Stimulated activated CD8-positive, alpha-beta memory T cell treated with anti-CD3 and anti-CD28 coated beads, Interleukin-4, amount 100 ng/mL, for 4 hours (primary cell): ENCODE measurements at places on chromosomes 1 and 21.

DNA sequence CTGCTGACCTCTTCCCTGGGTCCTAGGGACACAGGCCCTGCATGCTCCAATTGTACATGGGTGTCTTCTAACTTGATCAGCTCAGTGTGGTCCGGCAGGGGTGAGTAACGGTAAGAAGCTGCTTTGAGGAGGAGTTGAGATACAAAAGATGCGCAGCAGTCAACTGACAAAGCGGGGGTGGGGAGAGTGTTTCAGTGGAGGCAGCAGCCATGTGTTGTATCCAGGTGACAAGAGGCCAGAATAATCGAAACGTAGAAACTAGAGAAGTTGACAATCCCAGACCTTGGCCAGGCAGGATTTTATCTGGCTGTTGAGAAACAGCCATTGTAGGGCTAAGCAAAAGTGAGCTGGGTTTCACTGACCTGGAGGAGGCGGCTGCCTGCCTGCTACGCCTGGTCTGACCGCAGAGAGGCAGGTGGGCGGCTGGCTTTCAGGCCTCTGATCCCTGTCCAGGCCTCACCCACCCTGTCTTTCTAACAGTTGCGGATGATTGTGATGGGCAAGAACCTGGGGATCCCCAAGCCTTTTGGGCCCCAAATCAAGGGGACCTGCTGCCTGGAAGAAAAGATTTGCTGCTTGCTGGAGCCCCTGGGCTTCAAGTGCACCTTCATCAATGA lies 28.8 kb downstream of the PADI6 start:
- DNase-seq = no peak

- DNase-seq = no peak
Measured at GRCh38 chr21:45376459-45377324, 28.3 kb upstream of the COL18A1 start.

DNA sequence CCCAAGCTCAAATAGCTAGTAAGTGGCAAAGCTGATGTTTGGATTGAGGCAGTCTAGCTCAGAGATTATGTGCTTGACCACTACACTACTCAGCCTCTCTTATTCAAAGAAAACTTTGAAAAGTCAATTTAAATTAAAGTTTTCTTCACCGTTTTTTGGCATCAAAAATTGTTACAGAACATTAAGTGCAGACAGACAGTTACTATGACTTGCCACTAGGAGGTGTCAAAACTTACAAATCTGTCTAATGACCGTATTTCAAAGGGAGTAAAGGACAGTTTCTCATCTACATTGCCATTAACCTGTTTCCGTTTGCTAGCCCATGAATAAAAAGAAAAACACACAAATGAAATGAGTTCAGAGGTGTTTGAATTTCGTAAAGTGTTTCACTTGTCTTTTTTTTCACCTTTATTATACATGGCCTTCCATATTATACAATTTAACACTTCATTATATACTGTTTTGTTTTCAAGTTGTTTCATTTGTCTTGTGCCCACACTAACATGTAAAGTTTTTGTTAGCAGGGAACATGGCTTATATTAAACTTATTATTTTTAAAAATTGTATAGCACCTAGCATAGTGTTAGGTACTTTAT lies 57.4 kb upstream of the MTF2 start:
- DNase-seq = no peak

DNA sequence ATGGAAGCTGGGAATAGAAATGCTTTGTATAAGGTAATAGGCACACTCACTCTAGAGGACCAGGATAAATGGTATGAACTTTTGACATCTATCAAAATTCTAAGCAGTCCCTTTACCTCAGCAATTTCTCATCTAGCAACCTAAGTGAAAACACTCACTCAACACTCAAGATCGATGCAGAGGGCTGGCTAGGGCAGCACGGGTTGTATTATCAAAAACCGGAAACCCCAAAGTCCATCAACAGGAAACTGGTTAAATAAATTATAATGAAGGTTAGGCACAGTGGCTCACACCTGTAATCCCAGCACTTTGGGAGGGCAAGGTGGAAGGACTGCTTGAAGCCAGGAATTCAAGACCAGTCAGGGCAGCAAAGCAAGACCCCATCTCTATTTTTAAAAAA lies 9.4 kb downstream of the USP48 start:
- DNase-seq = no peak

DNA sequence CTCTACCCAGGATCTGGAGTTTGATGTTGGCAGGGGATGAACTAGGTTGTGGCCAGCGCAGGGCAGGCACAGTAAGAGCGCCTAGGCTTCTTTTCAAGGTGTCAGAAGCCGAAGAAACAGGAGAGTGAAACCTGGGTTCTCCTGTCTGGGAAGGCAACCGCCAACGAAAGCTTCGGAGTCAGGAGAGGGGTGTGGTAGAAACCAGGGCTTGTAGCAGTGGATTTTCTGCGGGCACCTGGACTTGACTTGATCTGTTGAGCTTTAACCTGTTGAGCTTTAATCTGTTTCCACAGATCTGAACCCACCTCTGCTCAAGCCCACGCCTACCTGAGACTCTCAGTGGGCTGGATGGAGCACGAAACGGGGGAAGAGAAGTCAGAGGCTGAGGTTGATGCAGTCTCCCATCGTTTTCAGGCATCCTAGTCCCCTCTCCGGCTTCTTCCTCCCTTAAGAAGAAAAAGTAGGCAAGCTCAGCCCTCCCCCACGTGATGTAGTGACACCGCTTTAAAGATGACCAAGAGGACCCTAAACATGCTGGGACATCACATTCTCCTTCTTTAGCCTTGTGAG lies 9.3 kb downstream of the HLX start:
- DNase-seq = no peak

DNA sequence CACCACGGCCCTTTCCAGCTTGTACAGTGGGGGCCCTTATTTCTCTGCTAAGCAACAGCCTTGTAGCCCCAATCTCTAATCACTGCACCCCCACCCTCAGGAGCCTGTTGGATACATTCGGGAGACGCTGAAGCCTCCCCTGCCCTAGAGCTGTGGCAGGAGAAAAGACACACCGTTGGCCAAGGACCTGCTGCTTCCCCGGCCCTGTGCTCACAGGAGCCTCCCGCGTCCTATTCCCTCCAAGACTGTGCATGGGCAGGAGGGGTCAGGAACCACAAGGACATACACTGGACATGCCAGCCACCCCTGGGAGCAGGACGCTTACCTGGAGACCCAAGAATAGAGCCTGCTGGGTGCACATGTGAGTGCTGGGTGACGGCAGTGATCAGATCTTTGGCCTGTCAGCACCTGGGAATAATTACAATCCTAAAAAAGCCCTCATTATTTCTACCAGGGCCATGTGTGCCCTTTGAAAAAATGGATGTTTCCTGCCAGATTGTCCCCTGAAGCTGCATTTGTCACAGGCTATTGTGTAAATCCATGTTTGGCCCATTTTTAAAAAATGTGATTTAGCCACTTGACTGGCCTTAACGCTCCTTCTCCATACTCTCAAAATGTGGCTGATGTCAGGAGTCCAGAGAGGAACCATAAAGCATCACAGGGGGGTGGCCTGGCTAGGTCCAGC lies 590.6 kb downstream of the MATN1 start:
- no peak for DNase-seq

GRCh38 chr21:43352568-43353281 lies 74.2 kb downstream of the SIK1 start:
- no peak for DNase-seq

- DNase-seq = no peak
Measured at GRCh38 chr21:15423676-15424445, 305.9 kb upstream of the USP25 start.

GRCh38 chr1:42993502-42994136 lies 35.0 kb upstream of the SLC2A1 start:
- no peak for DNase-seq
